Adipocyte (in vitro differentiated cells): ENCODE measurements at places on chromosomes 11 and 22.
A peak's percentile ranks its signal among the peaks of the same experiment; 100 is the strongest.

- DNase-seq = peak; percentile 48
Measured at GRCh38 chr11:65438257-65439151, 15.9 kb downstream of the NEAT1 start.

GRCh38 chr11:36890121-36890679 lies 292.2 kb upstream of the RAG2 start:
- DNase-seq = no peak

DNA sequence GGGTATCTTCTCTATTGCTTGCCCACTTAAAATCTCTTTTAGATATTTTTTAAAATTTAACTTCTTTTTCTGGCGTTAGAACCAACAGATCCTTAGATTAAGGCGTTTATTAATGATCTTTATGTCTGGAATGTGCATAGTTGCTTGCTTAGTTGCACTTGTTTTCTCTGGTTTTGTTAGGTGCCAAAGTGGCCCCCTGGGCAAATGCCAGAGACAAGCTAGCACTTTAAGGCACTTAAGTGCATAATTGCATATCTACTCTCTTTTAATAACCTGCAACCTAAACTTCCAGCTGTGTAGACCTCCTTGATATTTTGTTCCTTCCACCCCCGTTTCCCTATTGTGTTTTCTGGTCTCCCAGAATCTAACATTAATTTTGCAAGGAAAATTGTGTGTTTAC lies 3.3 kb downstream of the RBM4 start:
- DNase-seq = peak; percentile 19

DNA sequence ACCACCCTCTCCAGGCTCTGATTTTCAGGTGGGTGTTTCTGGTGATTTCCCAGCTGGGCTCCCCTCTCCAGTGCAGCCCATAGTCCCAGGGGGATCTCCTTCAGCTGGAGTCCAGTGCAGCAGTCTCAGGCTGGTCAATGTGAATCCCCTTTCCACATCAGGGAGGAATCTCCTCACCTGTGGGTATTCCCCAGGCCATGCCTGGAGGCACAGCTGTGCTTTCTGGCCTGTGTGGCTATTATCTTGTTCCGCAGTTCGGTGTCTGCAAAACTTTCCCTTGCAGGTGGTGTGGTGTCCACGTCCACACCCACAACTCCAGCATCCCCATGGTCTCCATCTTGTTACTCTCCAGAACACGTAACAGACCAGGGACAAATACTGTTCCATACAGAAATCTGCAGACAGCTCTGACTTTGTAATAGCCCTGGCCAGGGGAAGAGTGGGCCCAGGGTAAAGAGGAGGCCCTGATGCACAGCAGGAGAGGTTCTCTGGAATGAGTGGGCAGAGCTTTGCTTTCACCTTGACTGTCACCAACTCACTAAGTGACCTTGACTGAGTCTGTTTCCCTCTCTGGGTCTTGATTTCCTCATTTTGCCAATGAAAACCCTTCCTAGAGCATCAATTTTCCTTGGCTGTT lies 183.2 kb downstream of the CSNK2A3 start:
- DNase-seq = no peak

GRCh38 chr11:197741-198235 lies 4.9 kb downstream of the SCGB1C1 start:
- no peak for DNase-seq

DNA sequence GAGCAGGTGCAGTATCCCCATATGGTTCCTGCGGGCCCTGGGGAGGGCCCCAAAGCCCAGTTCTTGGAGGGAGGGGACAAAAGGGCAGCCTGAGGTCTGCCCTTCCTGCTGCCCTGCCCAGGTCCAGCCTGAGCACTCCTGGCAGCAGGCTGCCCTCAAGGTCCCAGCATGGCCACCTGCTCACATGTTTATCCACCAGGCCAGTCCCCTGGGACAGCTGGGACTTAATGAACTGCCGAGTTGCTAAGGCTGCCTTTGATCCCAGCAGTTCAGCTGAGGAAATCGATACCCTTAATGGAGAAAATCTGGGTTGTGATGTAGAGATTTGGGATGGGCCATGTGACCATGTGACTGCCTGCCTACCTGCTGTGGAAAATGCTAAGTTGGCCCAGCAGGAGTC lies 146.2 kb downstream of the TRIM29 start:
- no peak for DNase-seq

GRCh38 chr11:18721561-18722292 lies 4.3 kb downstream of the IGSF22 start:
- DNase-seq = peak; percentile 58

DNA sequence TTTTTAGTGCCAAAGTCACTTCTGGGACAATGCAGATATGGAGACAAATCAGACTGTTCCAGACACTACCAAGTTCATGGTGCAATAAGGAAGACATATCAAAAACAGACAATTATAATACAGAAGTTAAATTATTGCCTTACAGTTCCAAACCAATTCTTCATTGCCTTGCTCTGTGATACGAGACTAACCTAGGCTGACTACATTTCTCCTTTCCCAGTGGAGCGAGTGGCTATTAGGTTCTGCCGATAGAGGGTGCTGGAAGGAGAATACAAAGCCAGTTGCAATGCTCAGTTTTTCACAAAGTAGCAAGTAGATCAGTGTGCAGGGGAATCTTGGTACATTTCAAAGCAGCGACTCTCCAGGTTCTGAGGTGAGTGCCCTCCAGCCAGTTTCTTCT lies 67.8 kb downstream of the FAM168A start:
- no peak for DNase-seq

DNA sequence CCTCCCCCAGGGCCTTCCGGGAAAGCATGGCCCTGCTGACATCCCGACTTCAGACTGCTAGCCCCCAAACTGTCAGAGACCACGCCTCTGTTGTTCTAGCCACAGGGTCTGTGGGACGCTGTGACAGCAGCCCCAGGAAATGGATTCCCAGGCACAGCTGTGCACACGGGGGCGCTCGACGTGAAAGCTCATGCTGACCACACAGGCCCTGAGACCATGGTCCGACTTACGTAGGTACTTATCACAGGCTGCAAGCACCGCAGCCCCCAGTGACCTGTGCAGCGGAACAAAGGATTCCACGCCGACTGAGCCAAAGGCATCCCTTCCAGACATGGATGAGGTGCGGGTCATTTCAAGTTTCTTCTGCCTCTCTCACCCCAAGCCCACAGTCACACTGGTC lies 150.6 kb downstream of the CTTN start:
- no peak for DNase-seq

GRCh38 chr11:117691516-117691915 lies 105.5 kb downstream of the DSCAML1 start:
- no peak for DNase-seq

- no peak for DNase-seq
Measured at GRCh38 chr11:18934195-18934814, 4.9 kb downstream of the MRGPRX1 start.

DNA sequence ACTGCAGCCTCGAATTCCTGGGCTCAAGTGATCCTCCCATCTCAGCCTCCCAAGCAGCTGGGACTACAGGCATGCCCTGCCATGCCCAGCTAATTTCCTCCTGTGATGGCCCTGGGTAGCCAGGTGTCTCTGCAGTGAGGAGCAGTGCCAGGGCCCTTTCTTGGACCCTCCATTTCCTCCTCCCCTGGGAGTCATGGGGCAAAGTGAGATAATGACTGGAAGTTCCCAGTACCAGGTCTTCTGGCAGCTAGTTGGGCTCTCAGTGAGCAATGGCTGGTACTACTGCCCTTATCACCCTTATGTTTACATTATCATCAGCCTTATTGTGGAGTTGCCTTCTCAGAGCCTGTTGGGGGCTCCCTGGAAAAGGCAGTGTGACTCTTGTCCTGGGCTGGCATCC lies 17.6 kb downstream of the DAGLA start:
- no peak for DNase-seq

DNA sequence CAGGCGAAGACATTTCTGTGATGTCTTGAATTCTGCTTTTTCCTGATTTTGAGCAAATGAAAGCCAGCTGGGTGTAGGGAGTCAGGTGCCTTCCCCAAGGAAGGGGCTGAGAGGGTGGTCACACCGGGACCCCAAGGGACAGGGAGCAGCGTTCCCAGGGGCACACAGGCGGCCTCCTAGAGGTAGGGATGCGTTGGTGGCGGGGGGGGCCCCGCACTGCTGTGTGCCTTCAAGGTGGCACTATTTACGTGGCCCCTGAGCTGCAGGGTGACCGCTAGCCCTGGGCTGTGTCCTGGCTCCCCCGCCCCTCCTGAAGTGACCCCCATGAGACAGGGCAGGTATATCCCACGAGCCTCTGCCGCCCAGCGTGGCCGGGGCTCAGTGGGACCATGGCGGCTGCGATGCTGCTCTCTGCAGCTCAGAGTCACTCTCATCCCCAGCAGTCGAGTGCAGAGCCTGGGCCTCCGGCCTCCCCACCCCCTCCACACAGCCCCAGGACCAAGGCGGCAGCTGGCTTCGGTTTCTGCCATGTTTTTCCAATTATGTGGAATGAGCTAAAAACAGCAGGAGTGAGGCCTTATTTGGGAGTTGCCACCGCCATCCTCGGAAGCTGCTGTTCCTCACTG lies 60.9 kb downstream of the LRP5 start:
- DNase-seq = peak; percentile 91

- no peak for DNase-seq
Measured at GRCh38 chr11:119504371-119504770, 81.4 kb upstream of the THY1 start.
